Skeletal muscle cell (primary cell): ENCODE measurements at places on chromosomes 6 and 20.

GRCh38 chr6:157806131-157806855, 16.8 kb upstream of the SNX9 start:
- DNase-seq: no peak

- DNase-seq: no peak
These were observed 24.5 kb downstream of the GABRR2 start for GRCh38 chr6:89290401-89291155.

DNA sequence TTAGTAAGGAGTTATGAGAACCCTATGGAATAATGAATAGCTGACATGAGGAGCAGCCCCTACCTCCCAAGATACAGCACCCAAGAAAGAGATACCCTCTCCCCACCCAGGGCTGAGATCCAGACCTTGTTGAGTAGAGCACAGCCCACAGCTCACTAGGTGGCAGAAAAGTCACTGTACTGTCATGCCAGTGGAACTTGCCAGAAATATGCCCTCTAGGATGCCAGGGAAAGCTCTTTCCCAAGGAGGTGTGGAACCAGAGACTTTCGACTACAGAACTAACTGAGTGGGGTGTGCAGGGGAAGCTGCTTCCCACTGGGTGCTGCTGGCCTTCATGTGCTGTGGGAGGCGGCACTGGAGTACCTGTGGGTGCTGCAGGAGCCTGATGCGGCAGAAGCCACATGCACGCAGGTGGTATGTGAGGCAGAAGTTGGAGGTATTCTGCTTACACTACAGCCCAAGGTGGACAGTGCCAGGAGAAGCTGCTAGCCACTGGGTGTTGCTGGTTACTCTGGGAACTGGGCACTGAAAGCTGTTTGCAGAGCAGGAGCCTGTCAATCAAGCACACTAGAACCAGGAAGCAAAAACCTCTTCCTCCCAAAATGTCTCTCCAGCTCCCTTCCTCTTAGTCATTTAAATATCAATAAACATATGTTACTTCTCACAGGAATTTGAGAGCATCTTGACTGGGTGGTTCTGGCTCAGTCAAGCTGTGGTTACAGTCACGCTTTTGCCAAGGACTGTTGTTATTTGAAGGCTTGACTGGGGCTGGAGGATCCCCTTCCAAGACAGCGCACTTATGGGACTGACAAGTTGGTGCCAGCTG, 17.8 kb downstream of the ARMC12 start:
- DNase-seq: no peak

DNA sequence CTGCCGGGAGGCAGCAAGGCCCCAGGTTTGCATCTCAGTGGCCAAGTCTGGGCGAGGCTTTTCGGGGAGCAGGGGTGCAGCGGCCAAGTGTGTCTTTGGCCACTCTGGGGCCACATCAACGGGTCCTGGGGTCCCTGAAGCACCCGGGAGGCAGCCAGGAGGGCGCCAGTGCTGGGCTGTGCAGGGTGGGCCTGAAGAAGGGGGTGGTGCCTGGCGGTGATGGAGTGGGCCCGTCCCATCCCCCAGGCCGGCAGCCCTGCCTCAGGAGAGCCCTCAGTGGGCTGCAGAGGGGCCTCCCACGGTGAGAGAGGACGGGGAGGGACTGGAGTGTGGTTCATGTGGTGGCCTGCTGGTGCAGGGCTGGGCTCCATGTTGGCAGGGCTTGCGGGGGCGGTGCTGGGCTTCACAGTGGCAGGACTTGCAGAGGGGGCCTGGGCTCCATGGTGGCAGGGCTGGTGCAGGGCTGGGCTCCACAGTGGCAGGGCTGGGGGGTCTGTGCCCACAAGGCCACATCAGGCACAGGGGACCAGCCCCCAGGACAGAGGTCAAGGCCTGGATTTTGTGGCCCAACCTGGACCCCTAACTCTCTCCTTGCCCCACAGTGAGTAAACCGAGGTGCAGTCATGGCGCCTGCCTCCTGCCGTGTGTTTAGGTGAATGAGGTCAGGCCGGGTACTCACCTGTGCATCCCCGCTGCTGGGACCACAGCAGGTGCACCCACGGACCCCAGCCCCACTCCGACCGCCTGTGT, 10.5 kb upstream of the BHLHE23 start:
- no peak for DNase-seq

GRCh38 chr20:38776363-38776762, 28.1 kb downstream of the ACTR5 start:
- DNase-seq: no peak

GRCh38 chr6:108168501-108169463, 3.0 kb downstream of the NR2E1 start:
- no peak for DNase-seq

DNA sequence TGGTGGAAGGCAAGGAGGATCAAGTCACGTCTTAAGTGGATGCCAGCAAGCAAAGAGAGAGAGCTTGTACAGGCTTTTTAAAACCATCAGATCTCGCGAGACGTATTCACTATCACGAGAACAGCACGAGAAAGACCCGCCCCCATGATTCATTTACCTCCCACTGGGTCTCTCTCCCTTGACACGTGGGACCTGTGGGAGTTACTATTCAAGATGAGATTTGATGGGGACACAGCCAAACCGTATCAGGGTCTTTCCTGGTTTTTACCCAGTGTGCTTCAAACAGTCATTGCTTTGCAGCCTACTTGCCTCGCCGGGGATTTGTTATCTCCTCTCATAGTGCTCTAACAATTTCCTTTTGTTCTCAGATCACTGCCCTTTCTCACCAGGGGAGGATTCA, 108.2 kb downstream of the UST start:
- DNase-seq: no peak

- DNase-seq: no peak
These were observed 79.0 kb downstream of the TRERF1 start for GRCh38 chr6:42372699-42373098.

- DNase-seq: no peak
These were observed 1.3 kb upstream of the CDYL start for GRCh38 chr6:4774715-4775493.

- DNase-seq: peak; percentile 99
These were observed 208.8 kb downstream of the ARHGAP18 start for GRCh38 chr6:129500958-129501739.

DNA sequence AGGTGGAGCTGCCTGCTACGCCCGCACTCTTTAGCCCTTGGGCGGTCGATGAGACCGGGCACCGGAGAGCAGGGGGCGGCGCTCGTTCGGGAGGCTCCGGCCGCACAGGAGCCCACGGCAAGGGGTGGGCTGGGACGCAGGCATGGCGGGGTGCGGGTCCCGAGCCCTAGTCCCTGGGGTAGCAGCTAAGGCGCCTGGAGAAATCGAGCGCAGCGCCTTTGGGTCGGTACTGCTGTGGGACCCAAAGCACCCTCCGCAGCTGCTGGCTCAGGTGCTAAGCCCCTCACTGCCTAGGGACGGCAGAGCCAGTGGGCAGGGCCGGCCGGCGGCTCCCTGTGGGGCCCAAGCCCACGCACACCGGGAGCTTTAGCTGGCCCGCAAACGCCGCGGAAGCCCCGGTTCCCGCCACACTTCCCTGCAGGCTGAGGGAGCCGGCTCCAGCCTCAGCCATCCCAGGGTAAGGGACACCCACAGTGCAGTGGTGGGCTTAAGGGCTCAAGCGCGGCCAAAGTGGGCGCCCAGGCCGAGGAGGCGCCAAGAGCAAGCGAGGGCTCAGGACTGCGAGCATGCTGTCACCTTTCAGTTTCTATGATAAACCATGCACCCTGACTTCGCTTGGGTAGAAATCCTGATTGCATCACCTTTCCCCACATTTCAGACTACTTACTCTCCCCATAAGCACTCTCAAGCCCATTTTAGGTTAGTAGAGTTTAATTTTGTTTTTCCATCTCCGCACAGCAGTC, 52.0 kb downstream of the MYLIP start:
- DNase-seq: no peak

DNA sequence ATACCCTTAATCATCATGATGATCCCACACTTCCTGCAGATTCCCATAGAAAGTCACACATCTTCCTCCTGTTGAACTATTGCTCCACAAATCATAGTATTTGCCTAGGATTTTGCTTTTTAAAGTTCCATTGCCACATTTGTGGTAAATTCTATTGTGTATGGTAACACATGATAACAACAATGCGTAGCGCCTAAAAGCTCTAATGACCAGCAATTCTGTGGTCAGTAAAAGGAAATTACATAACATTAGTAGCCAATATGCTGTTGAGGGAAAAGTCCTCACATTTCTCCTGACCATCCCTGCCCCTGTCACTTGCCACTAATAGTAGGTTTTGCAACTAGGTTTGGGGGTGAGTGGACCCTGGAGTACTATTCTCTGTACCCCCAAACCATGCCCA, 31.8 kb upstream of the PDE7B start:
- no peak for DNase-seq

GRCh38 chr6:30719356-30719755, 796 bp upstream of the TUBB start:
- DNase-seq: no peak

DNA sequence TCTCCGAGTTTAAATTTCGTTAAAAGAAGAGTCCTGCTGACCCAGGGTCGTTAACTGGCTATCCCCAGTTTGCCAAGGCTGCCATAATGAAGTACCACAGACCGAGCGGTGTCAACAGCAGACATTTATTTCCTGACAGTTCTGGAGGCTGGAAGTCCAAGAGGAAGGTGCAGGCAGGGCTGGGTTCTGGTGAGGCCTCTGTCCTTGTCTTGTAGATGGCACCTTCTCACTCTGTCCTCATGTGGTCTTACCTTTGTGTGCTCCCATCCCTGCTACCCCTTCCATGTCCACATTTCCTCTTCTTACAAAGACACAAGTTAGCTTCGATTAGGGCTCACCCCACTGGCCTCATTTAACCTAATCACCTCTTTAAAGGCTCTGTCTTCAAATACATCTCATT, 29.8 kb upstream of the EEF1E1 start:
- no peak for DNase-seq

GRCh38 chr6:57173886-57174510, 1.9 kb downstream of the BAG2 start:
- DNase-seq: no peak
